ENCODE measurements at places on chromosomes 11 and 22.
A peak's percentile ranks its signal among the peaks of the same experiment; 100 is the strongest.

- DNase-seq = no peak
Observed at GRCh38 chr11:131465039-131465438, 94.6 kb downstream of the NTM start.

GRCh38 chr22:27629908-27630673 is 171.5 kb downstream of the MN1 start:
- no peak for DNase-seq

DNA sequence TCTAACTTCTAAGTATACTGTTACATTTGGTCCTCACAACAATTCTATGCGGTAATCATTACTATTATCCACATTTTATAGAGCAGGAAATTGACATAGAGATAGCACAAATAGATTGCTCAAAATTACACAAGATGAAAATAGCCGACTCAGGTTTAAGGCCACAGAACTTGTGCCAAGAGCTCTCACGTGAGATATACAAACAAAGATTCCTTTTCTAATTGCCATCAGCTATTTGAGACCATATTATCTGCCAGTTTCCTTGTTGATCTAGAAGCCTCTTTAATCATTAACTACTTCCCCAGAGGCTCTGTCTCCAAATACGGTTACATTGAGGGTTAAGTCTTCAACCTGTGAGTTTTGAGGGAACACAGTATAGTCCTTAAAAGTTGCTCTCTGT is 61.0 kb upstream of the GLYATL1B start:
- peak; percentile 52 for DNase-seq

DNA sequence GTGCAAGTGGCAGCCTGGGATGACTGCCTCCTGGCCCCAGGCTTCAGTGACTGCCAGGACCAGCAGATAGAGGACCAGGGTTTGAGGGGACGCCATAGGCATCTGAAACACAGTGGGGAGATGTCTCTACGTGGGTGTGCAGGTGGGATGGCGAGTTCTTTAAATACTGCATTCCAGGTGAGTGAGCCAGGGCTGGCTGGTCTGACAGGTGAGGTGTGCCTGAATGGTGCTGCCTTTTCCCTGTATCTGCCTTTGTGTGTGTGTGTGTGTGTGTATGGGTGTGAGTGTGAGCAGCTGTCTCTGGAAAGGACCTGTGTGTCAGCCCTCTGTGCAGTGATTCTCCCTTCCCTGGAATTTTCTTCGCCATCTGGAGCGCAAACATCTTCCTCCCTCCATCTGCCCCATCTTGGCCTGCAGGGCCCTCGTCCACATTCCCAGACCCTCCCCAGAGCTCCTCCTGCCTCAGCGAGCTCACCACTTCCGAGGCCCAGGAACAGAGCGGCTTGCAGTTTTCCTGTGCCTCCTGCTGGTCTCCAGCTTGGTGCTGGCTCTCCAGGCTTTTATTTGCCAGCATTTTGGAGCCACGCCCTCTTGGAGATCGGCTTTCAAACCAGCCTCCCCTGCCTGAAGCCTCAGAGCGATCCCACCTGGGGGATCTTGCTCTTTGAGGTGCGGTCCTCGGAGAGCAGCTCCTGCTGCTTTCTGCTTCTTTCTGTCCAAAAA is at the start of gene GPHA2:
GPHA2 (minus strand) TSS at position 535 of the 723 bp plus-strand sequence; CDS start at position 102, 433 bp downstream.
- DNase-seq = no peak

DNA sequence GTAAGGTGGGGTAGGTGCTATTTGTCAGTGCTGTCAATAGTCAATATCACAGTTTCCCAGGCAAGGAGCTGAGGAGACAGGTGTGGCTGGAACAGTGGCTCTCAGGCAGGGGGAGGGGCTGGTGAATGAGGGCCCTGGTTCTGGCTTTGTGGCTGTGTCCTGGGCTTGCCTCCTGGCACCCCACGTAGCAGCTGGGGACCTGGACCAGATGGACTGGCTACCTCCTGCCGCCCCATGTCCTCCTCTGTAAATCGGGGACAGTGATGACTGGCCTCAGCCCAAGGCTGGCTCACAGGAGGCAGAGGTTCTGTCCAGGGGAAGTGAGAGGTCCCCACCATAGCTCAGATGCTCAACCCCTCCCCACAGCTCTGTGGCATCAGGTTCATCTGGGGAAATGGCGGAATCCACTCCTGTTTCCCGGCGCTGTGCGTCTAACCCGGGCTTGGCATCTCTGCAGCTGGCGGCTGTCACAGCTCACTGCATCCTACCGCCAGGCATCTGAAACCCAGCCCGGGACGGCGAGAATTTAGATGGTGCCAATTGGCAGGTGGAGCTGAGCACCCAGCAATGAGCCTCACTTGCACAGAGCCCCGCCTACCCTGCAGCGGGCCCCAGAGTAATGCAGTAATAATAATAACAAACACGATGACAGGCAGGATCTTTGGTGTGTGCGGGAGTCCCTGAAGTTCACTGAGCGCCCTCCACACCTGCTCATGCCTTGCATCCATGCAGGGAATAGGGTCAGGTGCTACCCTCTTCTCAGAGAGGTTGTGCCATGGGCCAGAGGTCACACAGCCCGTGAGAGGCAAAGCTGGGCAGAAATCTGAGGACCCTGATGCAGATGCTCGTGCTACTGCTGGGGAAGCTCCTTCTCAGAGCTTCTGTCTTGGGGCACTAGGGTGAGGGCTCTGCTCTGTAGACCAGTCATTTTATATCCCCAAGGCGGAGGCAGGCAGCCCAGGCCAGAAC is 27.8 kb upstream of the SHISAL1 start:
- no peak for DNase-seq

DNA sequence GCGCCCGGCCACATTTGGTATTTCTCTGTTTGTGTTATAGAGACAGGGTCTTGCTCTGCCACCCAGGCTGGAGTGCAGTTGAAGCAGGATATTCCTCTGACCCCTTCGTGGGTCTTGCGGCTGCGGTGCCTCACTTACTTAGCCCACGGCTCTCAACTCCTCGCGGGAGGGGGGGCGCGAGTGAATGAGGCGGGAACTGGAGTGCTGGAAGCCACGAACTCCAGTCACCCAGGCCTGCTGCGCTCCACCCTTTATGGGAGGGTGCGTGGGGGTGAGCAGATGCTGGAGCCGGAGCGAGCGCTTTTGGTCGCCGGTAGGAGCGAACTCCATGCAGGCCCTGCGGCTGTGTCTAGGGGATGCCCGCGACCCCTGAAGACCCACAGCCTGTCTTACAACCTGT is 1.8 kb downstream of the C11orf54 start:
- no peak for DNase-seq

DNA sequence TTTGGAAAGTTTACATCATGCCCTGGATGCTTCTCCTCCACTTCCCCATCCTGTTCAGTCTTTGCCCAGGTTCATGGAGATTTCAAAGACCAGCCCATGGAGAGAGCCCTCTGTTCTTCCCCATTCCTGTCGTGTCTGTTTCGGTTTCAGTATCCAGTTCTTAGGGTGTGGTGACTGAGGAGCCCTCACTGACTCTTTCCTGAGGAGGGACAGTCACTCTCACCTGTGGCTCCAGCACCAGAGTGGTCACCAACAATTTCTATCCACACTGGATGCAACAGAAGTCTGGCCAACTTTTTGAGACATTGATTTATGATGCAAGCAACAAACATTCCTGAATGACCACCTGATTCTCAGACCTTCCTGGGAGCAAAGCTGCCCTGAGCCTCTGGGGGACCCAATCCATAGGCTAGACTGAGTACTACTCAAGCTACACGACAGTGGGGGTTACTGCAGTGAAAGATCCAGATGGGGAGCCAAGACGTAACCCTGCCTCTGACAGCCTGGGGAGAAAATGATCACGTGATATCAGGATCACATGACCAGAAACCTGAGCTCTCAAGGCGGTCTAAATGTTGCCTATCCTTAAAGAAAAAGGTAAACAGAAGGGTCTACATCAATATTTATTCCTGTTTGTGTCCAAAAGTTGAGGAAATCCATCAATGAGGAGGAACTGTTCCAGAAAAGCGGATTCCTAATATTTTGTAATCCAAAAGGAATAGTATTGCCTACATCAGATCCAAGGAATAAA is 76.2 kb upstream of the VPREB1 start:
- no peak for DNase-seq

GRCh38 chr11:36500315-36500721 is 9.8 kb downstream of the TRAF6 start:
- peak; percentile 51 for DNase-seq

DNA sequence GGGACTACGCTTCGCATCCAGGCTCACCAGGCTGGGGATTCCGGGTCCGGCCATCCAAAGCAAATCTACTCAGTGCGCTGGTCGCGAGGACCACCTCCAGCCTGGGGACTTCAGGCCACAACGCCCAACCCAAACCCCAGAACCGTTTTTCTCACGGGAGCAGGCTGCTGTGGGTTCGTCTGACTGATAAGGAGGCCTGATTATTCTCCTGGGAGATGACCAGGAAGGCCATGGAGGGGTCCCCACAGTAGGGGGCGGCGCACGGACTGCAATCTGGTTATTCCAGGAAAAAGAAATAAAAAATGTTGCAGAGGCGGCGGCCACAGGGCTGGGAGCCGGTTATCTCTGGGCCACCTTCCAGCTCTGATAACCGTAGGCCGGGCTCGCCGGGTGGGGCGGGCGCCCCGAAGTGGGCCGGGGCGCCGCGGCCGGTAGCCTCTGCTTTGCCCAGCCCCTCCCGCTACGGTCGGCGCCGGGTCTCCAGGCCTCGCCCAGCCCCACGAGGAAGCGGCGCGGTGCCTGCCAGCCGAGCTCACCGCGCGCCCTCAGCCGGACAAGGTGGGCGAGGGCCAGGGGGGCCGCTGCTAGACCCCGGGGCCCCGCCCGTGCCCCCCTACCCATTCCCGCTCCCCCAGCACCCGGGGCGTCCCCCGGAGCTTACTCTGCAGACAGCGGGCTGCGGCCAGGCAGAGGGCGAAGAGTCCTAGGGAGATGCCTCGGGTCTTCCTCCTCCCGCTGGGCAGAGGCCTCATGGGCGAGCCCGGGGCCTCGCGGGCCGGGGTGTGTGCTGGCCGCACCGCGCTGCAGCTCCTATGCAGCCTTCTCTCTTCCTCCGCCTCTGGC is 446 bp downstream of the VSTM5 start:
- no peak for DNase-seq

DNA sequence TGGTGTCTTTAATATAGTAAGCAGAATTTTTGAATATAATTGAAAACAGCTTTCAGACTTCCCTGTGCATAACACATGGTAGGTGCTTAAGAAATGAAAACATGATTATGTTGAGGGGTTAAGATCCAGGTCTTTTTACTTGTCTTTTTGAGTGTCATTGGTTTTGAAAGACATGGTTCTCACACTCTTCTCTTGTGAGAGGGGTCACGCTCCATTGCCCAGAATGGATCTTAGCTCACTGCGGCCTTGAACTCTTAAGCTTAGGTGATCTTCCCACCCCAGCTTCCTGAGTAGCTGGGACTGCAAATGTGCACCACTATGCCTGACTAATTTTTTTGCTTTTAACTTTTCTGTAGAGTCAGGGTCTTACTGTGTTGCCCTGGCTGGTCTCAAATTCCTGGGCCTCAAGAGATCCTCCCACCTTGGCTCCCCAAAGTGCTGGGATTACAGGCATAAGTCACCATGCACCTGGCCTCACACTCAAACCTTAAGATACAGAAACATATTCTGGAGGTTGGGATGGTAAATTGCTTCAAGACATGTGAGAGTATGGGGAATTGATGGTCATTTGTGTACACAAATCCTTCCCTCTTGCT is 1.4 kb downstream of the SPCS2 start:
- no peak for DNase-seq

DNA sequence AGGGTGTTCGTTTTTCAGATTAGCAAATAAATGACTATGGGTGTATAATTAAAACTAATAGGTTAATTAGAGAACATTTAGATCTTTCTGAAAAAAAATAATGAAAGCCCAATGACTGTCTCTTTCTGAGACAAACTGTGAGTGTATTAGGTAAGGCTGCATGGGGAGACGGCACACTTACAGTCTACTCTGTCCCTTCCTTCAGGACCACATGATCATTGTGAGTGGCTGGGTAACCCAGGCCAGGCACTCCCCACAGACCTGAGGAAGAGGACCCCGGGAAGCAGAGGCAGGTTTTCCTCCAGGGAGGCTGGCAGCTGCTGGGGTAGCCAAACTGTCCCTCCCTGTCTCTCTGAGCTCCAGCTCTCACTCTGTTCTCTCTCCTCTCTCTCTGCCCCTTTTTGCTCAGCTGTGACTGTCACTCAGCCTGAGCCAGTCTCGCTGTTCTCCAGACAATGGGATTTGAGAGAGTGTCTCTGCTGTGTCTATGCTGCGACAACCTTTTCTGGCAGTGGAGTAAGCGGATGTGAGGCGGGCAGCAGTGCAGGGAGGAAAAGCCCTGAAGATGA is 83.1 kb upstream of the NCAM1 start:
- DNase-seq = no peak

GRCh38 chr11:10400856-10401255 is 54.2 kb upstream of the AMPD3 start:
- DNase-seq = no peak

GRCh38 chr11:108672113-108672512 is 7.2 kb downstream of the DDX10 start:
- DNase-seq = no peak

DNA sequence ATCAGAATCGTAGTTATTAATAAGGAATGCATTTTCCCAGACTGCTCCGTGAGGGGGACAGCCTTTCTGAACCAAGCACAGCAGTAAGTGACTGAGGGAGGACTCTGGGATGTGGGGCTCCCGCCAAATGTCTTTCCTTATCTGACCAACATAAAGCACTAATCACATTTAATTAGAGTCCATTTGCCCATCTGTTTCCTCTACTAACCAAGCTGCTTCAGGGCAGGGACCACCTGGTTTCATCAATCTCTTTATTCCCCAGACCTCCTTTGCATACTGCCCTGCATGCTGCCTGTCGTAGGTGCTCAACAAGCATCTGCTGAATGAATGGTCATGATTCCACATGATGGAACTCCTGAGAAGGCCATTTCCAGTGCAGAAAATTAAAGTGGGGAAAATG is 29.4 kb downstream of the SMCO4 start:
- DNase-seq = no peak

DNA sequence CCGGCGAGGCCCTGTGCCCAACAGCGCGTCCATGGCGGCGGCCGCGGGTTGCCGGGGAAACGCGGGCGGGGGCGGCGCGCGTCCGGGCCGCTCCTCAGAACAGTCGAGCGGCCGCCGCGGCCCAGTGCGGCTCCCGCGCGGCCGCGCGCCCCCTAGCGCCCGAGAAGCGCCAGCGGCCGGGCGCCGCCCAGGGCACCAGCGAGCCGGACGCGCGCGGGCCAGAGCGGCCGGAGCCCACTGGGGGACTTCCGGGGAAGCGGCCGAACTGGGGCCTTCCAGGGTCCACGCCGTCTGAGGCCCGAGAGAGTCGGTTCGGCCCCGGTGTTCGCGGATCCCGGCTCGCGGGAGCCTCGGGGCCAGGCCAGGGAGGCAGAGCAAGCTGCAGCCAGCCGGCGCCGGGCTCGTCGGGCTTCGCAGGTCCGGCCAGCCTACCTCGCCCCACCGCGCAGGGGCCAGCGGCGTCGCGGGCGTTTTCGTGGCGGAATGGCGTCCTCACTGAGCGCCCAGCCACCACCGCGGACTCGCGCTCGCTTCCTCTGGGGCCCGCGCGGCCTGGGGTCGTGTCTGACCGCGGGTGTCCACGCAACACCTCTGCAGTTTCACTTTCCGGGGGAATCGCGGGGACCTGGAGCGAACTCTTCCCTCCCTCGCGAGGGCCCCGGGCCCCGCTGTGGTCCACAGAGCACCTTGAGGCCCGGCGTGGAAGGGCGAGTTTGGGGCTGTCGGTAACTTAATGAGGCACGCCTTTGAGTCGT is at the start of gene DENND6B:
DENND6B (minus strand) TSS at position 57 of the 755 bp plus-strand sequence; CDS start at position 33, 24 bp downstream.
- peak; percentile 81 for DNase-seq

GRCh38 chr11:44877571-44878497 is 72.8 kb downstream of the TP53I11 start:
- no peak for DNase-seq

Measured in mucosa of gallbladder (tissue), 1 donor.